ENCODE measurements at places on chromosomes 5 and 9.
A peak's percentile ranks its signal among the peaks of the same experiment; 100 is the strongest.

GRCh38 chr5:156473269-156473908 lies 146.4 kb downstream of the SGCD start:
- no peak for DNase-seq

- DNase-seq = no peak
These were observed 318.6 kb upstream of the RGMB start for GRCh38 chr5:98454904-98455303.

- DNase-seq = no peak
These were observed 28.5 kb downstream of the ANKDD1B start for GRCh38 chr5:75639535-75640311.

DNA sequence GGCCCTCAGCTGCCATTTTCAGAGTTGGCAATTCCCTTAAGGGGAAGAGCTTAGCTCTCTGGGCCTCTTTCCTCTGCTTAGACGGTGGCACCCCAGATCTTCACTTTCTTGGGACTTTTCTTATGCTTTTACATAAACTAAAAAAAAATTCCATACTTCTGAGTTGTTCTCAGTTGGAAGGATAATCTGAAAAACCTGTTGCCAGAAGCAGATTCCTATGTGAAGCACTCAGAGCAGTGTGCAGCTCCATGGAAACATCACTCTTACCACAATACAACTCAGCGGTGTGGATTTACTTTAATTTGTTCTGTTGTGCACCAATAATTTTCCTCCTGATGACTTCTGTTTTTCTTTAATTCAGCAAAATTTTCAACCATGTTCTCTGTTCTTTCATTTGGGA lies 44.1 kb upstream of the MROH2B start:
- DNase-seq = no peak

GRCh38 chr5:105924366-105924765 lies 1746.4 kb downstream of the EFNA5 start:
- DNase-seq = no peak

- DNase-seq = no peak
These were observed 75.5 kb downstream of the OTULIN start for GRCh38 chr5:14739981-14740380.

- no peak for DNase-seq
These were observed 177.0 kb upstream of the PTGER4 start for GRCh38 chr5:40502736-40503135.

- DNase-seq = no peak
These were observed 717.0 kb downstream of the BRINP1 start for GRCh38 chr9:118652258-118652657.

DNA sequence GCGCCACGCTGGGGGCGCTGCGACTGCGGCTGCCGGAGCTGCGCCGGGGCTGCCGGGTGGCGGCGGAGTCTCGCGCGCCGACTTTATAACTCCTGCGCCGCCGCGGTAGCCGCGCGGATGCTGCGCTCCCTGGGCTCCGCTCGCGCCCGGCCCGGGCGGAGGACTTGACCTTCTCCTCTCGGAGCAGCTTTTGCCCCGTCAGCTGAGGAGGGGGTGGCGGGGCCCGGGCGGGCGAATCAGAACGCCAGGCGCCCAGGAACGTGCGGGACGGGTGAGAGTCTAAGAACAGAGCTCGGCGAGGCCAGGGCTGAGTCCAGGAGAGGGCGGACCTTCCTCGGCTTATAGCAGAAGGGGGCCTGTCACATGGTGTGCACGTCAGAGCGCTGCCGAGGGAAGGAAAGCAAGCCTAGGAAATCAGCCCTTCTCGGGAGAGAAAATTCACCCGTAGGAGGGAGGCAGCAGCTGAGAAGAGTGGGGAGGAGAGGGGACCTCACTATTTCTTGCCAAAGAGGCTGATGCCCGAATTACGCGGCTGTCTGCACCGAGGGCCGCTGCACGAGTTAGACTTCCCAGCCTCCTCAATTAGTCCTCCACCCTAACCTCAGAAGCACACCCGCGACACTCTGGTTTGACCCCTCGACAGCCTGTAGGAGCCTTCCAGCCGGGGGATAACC lies at the start of gene FOXD1:
Gene FOXD1 (minus strand): TSS at position 315 of the 674 bp plus-strand sequence. CDS start 415 bp downstream, outside the sequence.
- DNase-seq = peak; percentile 95

DNA sequence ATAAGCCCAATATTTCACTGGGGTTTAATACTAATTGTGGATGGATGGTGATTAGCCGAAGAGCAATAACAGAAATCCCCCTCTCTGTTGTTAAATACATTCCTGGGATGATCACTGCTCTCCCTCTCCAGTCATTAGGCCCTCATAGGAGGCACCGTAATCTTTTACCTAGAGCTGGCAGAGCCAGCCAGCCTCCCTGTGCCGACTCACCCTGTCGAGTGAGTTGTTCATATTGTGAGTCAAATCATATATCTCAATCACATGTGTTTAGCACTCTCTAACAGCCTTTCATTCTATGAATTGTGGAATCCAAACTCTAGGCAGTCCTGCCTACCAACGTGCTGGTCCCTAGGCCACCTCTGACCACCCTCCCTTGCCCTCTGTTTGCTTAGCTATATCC lies 771.0 kb downstream of the IRX1 start:
- DNase-seq = no peak

- DNase-seq = peak; percentile 80
These were observed 76.8 kb downstream of the ZDHHC21 start for GRCh38 chr9:14616188-14616982.

DNA sequence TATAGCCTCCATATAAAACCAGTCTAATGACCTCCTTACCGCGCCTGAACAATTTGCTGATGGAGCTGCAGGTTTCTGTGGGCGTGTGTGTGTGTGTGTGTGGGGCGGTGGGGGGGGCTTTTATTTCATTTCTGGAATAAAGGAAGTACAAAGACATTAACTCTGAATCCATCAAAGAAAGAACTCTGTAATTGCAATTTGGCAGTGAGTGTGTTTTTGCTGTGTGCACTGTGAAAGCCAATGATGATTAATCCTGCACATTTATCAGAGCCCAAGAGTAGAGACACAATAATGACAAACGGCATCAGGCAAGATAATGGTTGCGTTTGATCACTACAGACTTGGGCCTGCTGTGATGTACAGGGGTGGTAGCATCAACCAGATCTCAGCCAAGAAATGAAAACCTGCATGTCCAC lies 29.3 kb upstream of the NDFIP1 start:
- no peak for DNase-seq

DNA sequence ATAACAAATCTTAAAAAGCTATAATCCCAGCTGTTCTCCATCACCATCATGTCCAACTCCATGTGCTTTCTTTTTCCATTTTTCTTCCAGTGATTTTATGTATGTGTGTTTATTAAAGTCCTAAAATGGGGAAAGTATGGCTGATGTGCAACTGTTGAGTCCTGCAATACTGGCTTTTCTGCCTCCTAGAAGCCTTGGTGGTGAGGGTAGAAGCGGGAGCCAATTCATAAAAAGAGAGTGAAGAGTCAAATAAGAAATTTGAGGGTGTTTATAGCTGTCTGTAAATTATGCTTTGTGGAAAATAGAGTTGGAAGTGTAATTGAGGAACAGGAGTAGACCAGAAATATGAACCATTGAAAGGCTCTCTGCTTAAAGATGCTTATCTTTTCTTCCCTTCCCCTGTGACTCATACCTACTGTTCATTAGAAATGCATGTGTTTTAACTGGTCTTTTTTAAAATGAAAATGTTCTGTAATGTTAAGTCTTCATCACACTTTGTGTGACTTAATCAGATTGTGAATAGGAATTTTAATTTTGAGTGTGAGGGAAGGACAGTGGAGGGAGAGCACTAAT lies 80.1 kb downstream of the ZCCHC7 start:
- DNase-seq = no peak

GRCh38 chr5:180335614-180336233 lies 17.4 kb downstream of the GFPT2 start:
- DNase-seq = no peak

DNA sequence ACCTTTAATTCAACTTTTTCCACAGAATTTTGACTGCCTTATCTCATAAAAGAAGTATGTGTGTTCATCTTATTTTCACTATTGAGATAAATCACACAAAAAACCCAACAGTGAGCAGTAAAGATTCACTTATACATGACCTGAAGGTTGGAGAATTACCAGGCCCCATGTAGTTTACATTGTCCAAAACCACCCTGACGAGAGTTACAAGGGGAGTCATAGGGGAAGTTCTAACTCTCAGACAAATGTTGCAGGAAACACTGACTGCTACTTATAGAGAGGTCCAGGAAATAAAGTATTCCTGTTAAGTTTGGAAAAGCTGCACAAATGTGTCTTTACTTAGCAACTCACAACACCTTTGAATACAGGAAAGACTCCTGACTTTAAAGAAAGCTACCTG lies 14.1 kb downstream of the SPATA9 start:
- DNase-seq = no peak

DNA sequence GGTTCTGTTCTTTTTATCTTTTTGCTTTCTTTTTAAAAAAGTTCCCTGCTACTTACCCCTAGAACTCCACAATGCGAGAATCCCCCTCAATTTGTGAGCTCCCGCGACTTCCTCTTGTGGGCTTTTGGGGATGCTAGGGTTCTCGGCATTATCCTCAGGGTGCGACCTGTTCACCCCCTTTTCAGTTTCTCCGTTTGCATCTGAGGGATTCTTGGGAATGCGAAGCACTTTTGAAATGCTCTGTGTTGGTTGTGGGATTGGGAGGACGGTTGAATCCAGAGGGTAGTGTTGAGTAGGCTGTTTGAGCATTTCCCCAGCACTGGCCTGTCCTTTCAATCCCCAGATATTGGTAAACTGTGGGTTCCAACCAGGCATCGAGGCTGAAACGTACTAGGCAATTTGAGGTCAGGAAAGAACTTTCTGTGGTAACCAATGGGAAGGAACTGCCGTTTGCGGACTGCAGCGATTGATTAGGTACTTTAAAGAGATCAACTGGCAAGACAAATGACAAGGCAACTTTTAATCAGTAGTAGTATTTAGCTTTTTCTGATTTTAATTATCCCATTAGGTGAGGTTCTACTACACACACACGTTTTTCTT lies 415 bp downstream of the XRCC4 start:
- DNase-seq = peak; percentile 13

- DNase-seq = no peak
These were observed 168.5 kb upstream of the PIK3R1 start for GRCh38 chr5:68047035-68047434.

- DNase-seq = peak; percentile 52
These were observed 17.8 kb downstream of the UNC13B start for GRCh38 chr9:35179347-35180280.
